ENCODE measurements at places on chromosomes 3 and 15.
A peak's percentile ranks its signal among the peaks of the same experiment; 100 is the strongest.

DNA sequence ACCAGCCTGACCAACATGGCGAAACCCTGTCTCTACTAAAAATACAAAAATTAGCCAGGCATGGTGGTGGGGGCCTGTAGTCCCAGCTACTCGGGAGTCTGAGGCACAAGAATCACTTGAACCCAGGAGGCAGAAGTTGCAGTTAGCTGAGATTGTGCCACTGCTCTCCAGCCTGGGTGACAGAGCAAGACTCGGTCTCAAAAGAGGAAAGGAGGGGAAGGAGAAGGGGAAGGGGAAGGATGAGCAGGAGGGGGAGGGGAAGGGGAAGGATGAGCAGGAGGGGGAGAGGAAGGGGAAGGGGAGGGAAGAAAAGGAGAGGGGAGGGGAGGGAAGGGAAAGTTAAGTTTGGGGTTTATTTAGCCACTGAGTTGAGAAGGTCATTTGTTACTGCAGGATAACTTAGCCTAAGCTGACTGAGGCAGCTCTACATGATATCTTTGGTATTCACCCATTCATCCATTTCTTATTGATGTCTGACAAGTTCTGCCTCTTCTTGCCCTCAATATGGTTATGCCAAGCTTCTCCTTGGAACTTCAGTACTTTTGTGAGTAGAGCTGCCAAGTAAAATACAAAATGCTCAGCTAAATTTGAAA lies 15.9 kb upstream of the ABHD2 start:
- DNase-seq, result no peak

DNA sequence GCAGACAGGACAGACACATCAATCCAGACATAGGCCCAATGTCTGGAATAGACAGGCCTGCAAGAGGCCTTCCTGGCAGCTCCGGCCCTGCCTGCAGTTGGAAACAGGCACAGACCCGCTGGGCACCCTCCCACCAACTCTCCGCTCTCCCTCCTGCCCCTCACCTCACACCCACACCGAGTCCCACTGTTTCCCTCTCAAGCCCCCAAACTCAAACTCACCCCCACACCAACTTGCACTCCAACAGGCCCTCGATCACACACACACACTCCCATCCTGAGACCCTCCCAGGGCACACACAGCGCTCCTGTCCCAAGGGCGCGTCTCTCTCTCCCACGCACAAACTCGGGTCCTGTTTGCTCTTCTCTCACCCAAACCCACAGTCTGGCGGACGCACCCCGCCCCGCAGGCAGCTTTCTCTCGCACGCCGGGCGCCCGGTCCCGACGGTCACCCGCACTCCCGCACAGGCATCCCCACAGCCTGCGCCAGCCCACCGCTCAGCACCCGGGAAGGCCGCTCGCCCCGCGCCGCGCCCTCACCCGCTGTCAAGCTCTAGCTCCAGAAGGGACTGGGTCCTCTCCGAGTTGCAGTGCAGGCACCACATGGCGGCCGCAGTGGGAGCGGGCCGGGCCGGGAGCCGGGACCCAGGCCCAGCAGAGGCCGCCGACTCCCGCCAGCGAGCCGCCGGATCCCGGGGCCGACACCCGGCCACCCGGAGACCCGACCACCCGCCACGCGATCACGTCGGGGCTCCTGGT lies 106.2 kb downstream of the IQSEC1 start:
- peak; percentile 40 for DNase-seq

- DNase-seq, result peak; percentile 42
Observed at GRCh38 chr15:45812200-45812599, 177.4 kb downstream of the SQOR start.

GRCh38 chr15:58980351-58980939 lies 7.0 kb upstream of the RNF111 start:
- no peak for DNase-seq

Data from mesendoderm (in vitro differentiated cells).